ENCODE measurements at places on chromosomes 12 and 14.

DNA sequence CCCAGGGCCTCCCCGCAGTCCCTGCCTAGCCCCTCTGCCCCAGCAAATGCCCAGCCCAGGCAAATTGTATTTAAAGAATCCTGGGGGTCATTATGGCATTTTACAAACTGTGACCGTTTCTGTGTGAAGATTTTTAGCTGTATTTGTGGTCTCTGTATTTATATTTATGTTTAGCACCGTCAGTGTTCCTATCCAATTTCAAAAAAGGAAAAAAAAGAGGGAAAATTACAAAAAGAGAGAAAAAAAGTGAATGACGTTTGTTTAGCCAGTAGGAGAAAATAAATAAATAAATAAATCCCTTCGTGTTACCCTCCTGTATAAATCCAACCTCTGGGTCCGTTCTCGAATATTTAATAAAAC is 2.2 kb downstream of the HOXC6 start:
- DNase-seq, result no peak

DNA sequence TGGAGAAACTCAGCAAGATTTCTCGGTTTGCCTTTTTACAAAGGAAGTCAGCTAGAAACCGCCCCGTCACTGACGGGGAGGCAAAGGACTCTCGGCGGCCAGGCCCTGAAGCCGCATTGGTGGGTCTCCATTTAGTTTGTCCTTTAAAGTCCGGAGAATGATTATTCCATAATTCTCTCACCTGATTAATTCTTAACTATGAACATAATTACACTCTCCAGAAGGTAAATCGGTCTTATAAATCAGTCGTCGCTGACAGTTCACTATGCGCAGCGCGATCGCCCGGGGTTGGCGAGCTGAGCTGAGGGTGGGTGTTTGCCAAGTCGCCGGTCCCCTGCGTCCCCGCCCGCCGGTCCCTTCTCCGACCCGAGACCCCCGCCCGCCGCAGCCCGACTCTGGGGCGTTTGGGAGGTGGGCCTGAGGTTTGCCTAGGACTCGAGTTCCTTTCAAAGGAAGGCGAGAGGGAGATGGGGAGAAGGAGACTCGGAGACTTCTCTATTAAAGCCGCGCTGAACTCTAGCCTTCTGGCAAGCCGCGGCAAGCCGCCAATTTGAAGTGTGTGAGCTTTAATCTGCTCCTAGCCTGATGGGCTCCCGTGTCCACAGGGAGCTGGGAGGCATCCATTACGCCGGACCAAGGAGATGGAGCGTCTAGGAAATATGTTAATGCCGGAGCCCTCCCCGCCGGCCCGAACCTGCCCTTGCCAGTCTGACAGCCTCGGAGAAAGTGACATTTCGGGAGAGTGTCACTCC is 392.9 kb downstream of the NOVA1 start:
- DNase-seq, result no peak

- DNase-seq, result no peak
Observed at GRCh38 chr12:52413202-52413601, 7.1 kb upstream of the KRT82 start.

DNA sequence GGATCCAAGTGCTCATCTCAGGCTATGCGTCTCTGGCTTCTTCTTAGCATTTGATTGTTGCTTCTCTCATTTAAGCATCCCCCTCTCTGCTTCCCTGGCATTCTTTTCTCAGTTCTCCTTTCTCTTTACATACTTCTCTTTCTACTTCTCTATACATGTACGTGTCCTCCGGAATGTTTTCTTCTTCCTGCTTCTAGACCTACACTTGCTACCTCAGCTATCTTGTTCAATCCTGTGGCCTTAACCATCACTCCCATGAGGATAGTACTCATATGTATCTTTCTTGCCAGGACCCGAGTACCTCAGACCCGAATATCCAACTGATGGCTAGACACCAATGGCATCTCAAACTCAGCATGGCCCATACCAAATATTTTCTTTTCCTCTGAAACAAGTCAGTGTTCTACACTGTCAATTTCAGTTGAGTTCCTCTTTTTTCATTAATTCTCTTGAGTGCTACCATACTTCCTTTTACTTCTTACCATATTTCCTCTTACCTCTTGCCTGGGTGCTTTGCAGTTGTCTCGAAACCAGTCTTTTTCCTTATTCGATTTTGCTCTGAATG is 115.1 kb upstream of the SLC38A2 start:
- no peak for DNase-seq

DNA sequence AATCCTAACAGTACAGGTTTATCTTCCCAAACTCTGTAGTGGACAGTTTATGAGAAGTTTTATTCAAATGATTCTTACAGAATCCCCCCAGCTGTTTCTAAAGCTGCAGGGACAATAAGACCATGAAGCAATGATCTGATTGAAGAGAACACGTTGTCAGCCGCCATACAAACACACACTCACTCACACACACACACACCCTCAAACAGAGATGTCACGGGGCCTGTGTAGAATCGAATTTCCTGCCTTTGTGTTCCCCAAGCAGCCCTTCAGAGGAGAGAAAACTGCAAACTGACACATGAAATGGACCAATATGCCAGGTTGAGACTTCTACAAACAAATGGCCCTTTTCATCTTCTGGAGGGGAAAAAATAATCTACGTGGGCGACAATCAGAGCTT is 80.5 kb upstream of the TBX3 start:
- no peak for DNase-seq

DNA sequence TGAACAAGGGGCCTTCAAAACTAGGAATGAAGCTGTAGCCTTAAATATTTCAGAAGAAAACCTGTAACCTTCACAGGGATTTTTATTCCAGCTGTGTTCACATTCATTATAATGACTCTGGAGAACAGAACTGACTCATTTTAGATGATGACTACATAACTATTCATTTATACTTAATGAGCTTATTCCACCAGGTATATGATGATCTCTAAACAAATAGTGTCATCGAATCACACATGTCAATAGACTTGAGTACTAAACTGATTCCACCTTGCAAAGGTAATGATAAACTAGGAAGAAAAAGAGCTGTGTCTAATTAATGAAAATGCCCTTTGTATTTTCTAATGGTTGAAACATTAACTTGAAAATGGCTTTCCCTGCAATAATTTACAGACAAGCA is 433.2 kb downstream of the PDZRN4 start:
- DNase-seq, result no peak

DNA sequence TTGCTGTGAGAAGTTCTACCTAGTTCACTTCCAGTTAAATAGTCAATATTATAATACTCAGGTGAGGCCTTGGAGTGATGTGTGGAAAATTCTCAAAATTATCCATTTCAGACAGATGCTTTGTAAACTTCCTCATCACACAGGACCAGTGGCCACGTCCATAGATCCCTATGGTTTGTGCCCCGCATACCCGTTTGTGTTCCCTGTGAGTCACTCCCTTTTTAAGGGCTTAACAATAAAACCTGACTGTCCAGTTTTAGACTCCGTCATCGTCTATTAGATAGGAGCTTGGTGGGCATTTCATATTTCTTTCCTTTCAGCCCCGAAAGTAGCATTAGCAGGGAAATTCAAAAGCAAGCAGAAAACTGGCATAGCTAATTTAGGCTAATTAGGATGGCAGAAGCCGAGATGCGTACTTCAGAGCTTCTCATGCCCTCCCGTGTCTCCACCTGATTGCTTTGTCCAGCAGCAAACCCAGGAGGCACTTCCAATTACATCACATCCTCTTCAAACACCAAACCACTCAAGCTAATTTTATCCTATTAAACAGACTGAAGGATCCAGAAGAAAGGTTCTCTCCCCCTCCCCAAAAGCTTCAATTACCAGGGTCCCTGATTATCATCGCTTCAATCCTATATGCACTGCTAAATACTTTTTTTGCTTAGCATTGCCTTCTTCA is 186.6 kb upstream of the OTX2 start:
- DNase-seq, result no peak

DNA sequence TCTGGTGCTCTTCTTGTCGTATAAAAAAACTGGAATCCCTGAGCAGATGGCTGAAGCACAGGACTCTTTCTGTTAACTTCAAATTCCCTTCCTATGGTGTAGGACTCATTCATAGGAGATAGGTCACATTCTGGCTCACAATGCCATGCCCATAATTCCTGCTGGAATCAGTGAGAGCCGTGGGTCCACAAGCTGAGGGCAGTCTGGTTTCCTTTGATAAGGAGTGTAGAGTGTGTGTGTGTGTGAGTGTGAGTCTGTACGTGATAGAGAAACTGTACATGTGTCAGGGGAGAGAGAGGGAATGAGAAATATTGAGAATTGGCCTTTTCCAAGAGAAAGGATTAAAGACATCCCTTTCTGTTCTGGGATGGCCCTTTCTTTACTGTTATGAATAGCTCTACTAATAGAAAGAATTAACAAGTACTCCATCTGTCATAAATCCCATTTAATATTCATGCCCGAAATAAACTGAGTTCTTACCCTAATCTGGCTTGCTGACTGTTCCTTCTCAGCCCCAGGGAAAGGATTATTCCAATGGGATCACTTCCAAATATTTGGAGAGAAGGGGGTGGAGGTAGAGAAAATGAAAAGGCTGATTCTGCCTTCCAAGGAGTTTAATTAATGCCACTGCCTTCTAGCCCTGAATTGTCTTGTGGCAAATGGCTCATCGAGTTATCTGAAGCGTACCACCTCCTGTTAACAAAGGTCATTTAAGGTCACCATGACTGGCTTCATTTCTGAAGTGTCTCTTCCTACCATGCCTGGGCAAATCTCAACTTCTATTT is 79.0 kb downstream of the TMX1 start:
- no peak for DNase-seq

GRCh38 chr14:60482743-60483142 is 3.1 kb downstream of the C14orf39 start:
- DNase-seq, result no peak

DNA sequence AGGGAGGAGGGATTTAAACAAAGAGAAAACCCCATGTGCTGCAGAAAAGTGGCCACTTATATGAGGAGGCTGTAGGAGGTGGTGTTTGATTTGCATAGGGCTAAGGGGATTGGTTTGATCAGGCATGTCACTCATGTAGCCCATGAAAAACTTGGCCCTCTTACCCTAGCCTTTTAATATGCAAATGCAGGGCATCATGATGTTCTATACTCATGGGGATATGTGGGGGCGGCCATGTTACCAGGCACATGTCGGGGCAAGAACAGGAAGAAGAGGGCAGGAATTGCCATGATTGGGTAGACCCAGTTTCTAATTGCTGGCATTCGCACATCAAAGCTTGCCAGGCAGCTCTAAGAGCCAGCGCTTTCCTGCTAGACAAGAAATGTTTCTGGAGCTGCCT is 28.8 kb downstream of the KLRK1 start:
- no peak for DNase-seq

DNA sequence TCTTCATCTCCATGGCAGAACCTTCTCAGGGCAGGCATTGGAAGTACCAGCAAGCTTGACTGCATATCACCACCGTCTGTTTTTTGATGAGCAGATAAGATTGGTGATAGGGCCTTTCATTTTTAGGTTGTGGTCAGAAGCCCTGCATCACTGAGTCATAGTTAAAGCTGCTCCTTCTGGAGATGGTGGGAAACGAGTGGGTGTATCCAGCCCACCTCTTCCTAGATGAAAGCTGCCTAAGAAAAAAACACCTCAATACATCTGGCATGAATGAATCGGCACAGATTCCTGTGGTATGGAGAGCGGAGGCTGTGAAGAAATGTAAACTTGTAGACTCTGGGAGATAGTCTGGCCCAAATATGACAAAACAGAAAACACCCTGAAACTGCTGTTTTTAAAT is 248.7 kb upstream of the EGLN3 start:
- no peak for DNase-seq

DNA sequence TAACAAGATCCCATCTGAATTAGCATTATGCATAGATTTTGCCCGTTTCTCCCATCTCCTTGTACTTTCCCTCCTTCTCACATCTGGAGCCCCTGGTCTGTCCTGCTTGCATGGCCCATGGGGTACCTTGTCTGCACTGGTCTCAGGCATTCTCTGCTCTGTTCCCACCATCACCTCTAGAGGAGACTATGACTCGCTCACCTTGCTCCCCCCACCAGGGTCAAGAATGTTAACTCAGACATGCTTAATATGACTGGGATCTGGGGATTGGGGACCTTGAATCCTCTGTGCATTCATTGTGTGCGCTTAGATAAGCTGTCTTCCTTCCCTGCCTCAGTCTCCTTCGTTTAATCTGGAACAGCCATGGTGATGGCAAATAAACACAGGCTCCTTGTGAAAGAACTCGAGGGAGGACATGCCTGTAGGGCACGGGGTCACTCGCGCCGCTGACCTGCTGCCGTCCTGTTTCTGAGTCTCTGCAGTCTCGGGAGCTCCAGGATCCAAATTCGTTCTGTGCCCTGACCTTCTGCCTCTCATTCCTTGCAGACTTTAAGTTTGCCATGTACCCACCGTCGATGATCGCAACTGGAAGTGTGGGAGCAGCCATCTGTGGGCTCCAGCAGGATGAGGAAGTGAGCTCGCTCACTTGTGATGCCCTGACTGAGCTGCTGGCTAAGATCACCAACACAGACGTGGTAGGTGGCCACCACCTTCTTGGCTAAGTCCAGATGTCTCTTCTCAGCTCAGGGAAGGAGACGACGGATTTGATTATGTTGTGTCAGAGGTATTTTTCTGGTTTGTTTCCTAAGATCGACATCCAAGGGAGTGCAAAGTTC is 15.0 kb downstream of the CCND2 start:
- no peak for DNase-seq

- no peak for DNase-seq
Observed at GRCh38 chr12:54701940-54702592, 53.9 kb upstream of the DCD start.

DNA sequence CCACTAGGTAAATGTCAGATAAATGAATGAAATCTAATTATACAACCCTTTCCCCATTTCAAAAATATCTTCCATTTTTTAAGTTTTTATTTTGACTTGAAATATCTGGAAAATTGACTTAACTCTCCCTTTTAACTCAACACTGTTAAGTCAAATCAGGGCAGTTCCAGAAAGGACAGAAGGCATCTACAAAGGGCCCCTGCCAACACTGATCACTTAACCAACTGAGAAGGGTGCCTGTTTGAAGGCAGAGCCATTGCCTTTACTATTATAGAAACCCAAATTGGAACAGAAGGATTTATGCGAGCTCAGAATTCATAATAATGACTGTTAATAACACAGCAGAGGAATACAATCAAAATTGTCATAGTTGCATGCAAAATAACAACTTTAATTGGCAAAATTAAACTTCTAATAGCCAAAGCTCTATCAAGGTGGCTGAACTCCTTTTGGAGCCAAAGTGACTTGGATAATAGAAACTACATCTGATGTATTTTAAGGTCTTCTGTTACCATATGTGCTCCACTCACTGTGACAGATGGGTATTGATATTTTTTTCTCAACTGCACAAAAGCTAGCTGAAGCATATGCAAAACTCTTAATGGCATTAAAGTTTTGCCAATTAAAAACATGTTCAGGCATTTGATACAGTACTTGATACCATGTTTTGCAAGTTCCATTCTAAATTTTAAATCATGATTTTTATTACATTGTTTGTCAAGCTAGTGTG is 383.8 kb downstream of the NOVA1 start:
- DNase-seq, result no peak

- DNase-seq, result peak; percentile 40
Observed at GRCh38 chr14:65101631-65102440, 481 bp downstream of the MAX start.

Measured in activated naive CD4-positive, alpha-beta T cell treated with anti-CD3 and anti-CD28 coated beads, Interleukin-2, amount 50 U/mL, for 16 hours (primary cell).